ENCODE measurements at places on chromosomes 3 and 15. TPM values are rescaled to one million over a fixed set of nuclear protein-coding genes. Genes with fewer than 3 reads are reported as not detected.

GRCh38 chr3:135368316-135368715, 573.3 kb downstream of the EPHB1 start:
- DNase-seq: no peak

GRCh38 chr15:52361494-52361893, 65.9 kb upstream of the MYO5C start:
- no peak for DNase-seq

- DNase-seq: no peak
Observed at GRCh38 chr3:58059349-58060321, 51.4 kb downstream of the FLNB start.

DNA sequence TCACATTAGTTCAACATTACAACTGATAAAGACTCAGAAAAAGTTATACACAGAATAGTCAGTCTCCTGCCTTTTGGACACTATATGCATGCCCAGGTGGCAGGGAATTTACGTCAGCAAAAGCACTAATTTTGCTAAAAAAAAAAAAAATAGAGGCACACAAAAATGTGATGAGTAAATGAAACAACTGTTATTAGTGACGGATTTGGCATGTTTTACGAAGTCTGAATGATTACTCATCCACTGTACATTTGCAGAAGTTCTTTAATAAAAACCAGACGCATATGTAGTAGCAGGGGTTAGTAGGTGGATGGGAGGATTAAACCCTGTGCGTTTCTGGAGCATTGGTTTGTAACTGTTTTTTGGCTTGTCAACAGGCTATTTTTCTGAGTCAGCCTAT, 99.0 kb downstream of the MITF start:
- no peak for DNase-seq

GRCh38 chr3:64748244-64748904, 60.6 kb upstream of the ADAMTS9 start:
- no peak for DNase-seq

GRCh38 chr3:139134678-139135372, 90.1 kb upstream of the PRR23C start:
- DNase-seq: no peak

- no peak for DNase-seq
Observed at GRCh38 chr3:146503461-146504202, 34.3 kb upstream of the PLSCR2 start.

GRCh38 chr15:64311566-64311965, 44.4 kb downstream of the CSNK1G1 start:
- no peak for DNase-seq

- no peak for DNase-seq
Observed at GRCh38 chr3:188589071-188589470, 435.1 kb downstream of the LPP start.

DNA sequence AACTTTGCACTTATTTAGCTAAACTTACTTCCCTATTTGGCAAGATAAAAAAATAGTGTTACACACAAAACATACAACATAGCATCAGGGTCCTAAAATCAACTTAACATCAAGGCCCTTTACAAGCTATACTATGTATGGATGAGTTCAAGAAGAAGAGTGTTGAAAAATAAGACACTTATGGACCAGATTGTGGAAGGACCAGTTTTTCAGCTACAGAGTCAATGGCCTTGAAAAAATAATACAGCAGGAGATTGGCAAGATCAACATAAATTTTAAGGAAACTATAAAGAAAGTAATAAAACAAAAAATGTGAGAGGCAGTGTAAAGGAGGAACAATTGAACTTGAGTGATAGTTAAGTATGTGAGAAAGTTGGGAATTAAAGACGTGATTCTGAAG, 66.3 kb upstream of the BBX start:
- no peak for DNase-seq

DNA sequence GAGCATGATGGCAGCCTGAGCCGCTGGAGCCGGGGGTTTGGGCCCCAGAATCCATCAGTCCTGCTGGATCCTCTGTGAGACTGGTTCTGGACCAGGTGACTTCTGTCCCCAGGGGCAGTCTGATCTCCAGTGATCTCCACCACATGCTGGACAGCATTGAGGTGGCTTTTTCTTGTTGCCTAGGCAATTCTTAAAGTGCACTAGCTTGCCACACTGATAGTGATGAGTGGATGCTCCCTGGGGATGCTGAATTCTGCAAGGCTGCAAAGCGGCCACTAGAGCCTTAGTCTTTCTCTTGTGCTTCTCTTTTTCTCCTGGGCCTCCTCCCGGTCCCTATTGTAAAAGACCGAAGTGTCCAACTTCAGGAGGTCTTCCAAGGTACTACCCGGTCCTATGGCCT, 70.4 kb upstream of the ATP11B start:
- DNase-seq: no peak

GRCh38 chr15:89199746-89200145, 21.6 kb downstream of the RLBP1 start:
- DNase-seq: no peak

GRCh38 chr3:72985576-72985975, 11.0 kb upstream of the PPP4R2 start:
- no peak for DNase-seq

- no peak for DNase-seq
Observed at GRCh38 chr3:41997702-41998550, 36.0 kb upstream of the ULK4 start.

- DNase-seq: no peak
Observed at GRCh38 chr3:188160751-188161150, 6.8 kb downstream of the LPP start.

DNA sequence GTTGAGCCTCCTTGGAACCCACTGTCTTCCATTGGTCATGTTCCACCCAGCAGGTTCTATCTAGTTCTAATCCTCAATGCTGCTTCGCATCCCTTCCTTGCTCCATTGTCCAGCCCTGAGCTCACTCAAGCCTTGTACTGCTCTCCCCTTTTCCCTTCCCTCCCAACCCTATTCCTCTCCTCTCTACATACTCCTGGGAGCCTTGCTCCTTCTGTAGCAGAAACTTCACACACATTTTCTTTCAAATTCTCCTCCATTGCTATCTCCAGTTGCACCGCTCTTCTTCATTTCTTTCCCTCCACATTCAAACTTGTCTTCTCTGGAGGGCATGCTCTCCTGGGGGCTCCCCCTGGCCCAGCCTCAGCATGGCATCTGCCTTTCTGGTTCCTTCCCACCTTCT, 14.5 kb downstream of the NR1I2 start:
- no peak for DNase-seq

GRCh38 chr3:69871251-69871650, 128.3 kb upstream of the SAMMSON start:
- DNase-seq: no peak

GRCh38 chr3:46712191-46713049, 5.2 kb downstream of the PRSS50 start:
- DNase-seq: no peak

GRCh38 chr15:99958426-99959097, 225.3 kb upstream of the LYSMD4 start:
- no peak for DNase-seq

GRCh38 chr15:97978401-97979139, 18.1 kb downstream of the ARRDC4 start:
- DNase-seq: no peak

- no peak for DNase-seq
Observed at GRCh38 chr3:31312400-31312799, 220.3 kb upstream of the STT3B start.

GRCh38 chr3:185942907-185943759, 5.3 kb upstream of the TRA2B start:
- no peak for DNase-seq

- no peak for DNase-seq
Observed at GRCh38 chr15:77659350-77660321, 26.9 kb upstream of the LINGO1 start.

ARNT2 gene
- total RNA-seq: under 0.01 TPM

COLQ gene
- total RNA-seq: 0.25 TPM

NISCH gene
- 88.7 TPM for total RNA-seq
